H1 (cell line): ENCODE measurements at places on chromosomes 5 and 9.

- no peak for DNase-seq
Observed at GRCh38 chr9:18238254-18238653, 235.7 kb upstream of the ADAMTSL1 start.

- no peak for DNase-seq
Observed at GRCh38 chr5:10321882-10322281, 14.2 kb upstream of the CMBL start.

DNA sequence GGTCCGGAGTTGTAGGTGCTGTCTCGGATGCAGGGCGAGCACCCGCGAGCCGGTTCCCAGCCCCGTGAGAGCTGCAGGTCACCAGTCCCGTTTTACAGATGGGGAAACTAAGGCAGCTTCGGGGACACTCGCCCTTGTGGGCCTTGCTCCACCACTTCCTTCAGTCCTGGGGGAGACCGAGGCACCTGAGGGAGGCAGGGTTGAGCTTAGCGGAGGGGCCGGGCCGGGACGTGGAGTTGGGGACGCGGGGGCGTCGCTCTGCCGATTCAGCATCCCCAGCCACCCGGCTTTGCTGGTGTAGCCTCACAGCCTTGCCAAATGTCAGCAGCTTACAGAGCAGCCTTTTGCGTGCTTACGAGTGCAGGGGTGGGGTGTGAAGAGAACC lies 530 bp downstream of the BBLN start:
- no peak for DNase-seq

GRCh38 chr5:135600971-135601381 lies 22.2 kb upstream of the CXCL14 start:
- DNase-seq, result no peak

DNA sequence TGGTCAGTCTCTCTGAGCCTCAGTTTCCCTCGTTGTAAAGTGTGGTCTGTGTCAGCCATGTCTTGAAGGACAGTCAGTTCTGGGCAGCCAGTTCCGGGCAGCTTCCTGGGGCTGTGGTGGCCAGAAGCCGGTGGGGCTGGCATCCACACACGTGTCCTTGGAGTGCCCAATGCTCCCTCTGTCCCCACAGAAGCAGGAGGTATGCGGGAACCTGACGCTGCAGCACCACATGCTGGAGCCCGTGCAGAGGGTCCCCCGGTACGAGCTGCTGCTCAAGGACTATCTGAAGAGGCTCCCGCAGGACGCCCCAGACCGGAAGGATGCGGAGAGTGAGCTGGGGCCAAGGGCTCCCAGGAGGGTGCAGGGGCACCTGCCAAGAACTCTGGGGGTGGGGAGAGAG lies 48.4 kb upstream of the SUSD3 start:
- no peak for DNase-seq

- peak; percentile 70 for DNase-seq
Observed at GRCh38 chr5:156913719-156914370, 49.2 kb downstream of the TIMD4 start.

DNA sequence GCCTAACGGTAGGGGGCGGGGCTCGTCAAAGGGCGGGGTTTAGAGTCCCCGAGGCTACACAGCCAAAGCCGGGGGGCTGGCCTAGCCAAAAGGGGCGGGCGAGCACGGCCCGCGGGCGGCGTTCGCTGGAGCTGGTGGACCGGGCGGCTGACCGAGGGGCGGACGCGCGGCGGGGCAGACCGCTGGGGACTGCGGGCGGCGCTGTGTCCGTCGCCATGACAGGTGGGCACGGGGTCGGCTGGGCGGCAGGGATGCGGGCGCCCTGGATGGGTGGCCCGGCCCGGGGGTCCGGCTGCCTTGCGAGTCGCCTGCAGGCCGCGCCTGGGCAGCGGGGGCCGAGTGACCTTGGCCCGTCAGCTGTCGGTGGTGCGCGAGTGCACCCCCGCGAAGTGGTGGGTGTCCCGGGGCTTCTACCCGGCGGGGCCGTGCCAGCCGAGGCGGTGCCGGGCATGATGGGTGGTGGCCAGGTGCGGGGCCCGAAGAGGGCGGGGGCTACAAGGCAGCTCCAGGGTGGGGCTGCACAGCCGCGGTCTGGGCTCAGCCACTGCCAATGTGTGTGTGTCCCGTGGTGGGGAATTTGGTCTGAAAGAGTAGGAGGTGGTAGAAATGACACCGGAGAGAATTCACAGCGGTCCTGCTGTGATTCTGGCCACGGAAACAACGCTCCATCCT lies at the start of gene CARD19:
TSS of gene CARD19 (plus strand) at position 87 of the 672 bp plus-strand sequence. CDS start at position 216, 129 bp downstream.
- no peak for DNase-seq

DNA sequence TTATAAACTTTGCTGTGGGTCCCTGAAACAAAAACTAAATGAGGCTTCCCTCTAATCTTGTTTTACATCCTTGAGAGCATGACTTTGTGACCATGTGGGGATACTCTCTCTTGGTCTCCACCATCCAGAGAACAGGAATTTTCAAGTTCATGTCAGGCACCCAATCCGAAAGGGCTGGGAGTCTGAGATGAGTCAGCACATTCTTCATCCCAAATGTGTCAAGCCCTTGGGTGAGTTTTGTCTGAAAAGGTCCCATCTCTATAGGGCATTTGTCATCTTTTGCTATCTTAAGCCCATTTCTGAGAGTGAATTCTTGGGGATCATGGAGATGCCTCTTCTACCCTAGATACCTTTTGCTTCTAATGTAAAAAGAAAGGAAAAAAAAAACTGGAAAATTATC lies 26.9 kb upstream of the RAPGEF6 start:
- DNase-seq, result no peak

- no peak for DNase-seq
Observed at GRCh38 chr5:29899583-29899982, 1293.9 kb upstream of the CDH6 start.

DNA sequence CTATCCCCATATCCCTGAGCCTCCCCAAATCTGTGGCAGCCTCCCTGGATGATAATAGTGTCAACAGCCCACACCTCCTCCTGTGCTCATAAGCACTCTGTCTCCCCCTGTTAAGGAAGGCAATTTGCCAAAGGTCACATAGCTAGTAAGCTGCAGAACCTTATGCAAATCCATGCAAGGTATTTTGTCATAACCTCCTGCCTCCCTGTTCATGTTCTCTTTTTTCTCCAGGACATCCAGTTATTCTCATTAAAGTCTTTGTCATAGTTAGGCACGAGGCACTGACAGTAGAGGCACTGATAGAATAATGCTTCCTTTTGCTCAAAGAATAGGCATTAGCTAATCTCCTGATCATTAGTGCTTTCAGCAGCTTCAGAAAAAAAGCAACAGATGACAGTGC lies 10.2 kb upstream of the AUH start:
- no peak for DNase-seq

DNA sequence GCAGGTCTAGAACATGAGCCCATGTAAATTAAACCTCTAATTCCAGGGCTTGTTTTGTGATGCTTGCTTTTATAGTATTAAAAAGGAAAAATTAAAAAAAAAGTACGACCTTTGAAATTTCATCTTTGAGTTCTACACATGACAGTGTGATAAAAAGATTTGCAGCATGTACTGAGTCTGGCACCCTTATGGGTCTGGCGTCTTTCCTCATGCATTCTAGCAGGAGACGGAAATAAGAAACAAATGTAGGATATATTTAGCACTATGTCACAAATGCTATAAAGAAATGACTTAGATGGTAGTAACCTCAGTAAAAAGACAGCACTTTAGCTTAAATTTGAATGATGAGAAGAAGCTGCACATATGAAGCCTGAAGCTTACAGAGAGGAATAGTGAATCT lies 1474.3 kb upstream of the CDH6 start:
- no peak for DNase-seq

GRCh38 chr9:32403567-32404260 lies 19.3 kb downstream of the ACO1 start:
- no peak for DNase-seq
